ENCODE measurements at places on chromosomes 2 and 18.

- DNase-seq, result no peak
These were observed 13.5 kb downstream of the EEF1B2 start for GRCh38 chr2:206173147-206173546.

GRCh38 chr2:85853499-85854165 lies 35.2 kb downstream of the ST3GAL5 start:
- DNase-seq, result no peak

GRCh38 chr2:240795916-240796510 lies 24.0 kb downstream of the KIF1A start:
- no peak for DNase-seq

DNA sequence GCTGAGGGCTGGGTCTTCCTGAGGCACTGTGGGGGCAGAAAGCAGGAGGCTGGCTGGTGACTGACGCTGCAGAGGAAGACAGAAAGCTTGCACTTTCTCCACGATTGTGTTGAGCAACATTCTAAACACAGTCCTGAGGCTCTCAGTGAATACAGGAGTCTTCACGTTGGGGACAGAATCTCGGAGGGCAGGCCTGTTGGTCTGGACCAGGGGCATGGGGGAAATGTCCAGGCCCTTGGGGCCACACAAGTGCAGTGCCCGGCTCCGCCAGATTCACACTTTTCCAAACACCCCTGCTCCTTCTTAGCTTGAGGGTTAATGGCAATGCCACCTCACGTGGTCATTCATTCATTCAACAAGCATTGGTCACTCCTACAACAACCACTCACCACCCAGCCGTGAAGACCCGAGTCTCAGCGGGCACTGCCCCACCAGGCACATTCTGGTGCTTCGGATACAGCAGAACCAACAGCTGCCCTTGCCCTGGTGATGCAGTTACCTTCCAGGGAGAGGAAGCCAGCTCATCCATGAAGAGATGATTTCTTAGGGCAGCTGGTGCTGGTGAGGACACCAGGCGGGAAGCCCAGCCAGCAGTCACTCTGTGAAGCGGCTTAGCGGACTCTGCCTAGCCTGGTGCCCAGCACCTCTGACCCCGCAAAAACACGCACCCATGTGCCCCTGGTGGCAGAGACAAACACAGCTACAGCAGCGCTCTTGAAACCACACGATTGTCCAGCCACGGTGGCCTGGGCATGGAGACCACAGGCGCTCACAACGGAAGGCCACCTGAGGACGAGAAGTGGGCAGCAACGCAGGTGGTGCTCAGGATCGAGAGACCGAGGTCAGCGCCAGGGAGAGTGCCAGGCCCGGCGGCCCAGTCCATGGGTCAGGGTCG lies 10.9 kb upstream of the GPC1 start:
- no peak for DNase-seq

DNA sequence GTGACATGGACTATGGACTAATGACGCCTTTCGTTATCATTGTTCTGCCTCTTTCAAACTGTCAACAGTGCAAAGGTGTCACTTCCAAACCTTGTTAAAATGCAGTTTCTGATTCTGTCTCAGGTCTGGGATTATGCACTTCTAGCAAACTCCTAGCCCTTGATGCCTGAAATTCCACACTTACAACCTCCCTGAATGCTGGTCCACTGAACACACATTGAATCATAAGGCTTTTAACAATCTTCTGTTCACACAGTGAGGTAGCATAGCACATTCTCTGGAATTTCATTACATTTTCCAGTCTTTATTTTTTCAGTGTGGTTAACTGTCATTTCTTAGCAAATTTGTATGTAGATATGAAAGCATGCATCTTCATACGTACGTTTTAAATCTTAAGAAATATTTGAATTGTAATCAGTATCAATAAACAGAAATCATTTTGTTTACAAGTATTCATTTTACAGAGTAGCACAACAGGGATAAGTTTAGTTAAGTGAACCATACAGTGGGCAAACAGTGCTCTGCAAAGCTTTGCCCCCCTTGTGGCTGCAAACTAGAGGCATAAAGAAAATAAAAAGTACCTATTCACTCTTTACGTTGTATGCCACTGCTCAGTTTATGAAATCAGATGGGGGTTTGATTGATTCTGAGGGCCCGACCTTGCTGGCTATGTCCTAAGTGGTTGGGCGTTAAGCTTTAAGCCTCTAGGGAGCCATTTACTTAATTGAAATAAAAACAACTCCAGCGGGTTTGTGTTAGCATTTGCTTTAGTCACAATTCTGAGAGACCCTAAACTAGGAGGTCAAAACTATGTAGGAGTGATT lies 250.8 kb downstream of the LRRTM1 start:
- no peak for DNase-seq

- no peak for DNase-seq
These were observed 6.1 kb downstream of the FIGN start for GRCh38 chr2:163729636-163730273.

GRCh38 chr2:11342551-11343367 lies 1.7 kb downstream of the ROCK2 start:
- DNase-seq, result no peak

DNA sequence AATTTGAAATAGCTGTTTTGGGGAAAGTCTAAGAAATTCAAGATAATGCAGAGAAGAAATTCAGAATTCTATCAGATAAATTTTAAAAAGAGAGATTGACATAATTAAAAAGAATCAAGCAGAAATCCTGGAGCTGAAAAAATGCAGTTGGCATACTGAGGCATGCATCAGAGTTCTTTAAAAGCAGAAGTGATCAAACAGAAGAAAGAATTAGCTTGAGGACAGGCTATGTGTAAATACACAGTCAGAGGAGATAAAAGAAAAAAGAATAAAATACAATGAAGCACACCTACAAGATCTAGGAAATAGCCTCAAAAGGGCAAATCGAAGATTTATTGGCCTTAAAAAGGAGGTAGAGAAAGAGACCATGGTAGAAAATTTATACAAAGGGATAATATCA lies 57.1 kb downstream of the CYTIP start:
- no peak for DNase-seq

DNA sequence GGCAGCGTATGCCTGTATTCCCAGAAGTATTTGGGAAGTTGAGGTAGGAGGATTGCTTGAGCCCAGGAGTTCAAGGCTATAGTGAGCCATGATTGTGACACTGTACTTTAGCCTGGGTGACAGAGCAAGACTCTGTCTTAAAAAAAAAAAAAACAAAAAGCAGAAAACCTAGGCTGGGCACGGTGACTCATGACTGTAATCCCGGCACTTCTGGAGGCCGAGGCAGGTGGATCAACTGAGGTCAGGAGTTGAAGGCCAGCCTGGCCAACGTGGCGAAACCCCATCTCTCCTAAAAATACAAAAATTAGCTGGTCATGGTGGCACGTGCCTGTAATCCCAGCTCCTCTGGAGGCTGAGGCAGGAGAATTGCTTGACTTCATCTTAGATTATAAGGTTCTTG lies 46.4 kb downstream of the MTA3 start:
- DNase-seq, result no peak

- peak; percentile 39 for DNase-seq
These were observed 62.2 kb upstream of the RTN4 start for GRCh38 chr2:55112229-55113031.

DNA sequence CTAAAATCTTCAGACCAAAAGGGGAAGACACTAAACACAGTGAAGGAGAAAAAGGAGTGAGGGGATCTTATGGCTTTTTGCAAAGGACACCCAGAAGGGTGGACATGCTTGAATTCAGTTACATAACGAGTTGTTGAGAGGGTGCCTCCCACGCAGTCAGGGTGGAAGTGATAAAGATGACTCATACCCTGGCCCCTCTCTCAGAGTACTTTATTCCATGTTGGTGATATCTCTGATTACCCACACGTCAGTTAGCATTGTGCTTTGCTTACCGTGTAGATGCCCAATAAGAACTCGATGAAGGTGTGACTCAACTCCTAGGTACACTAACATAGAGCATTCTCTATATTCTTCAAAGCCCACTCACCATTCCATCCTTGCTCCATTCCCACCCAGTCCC lies 44.4 kb downstream of the EN1 start:
- no peak for DNase-seq

DNA sequence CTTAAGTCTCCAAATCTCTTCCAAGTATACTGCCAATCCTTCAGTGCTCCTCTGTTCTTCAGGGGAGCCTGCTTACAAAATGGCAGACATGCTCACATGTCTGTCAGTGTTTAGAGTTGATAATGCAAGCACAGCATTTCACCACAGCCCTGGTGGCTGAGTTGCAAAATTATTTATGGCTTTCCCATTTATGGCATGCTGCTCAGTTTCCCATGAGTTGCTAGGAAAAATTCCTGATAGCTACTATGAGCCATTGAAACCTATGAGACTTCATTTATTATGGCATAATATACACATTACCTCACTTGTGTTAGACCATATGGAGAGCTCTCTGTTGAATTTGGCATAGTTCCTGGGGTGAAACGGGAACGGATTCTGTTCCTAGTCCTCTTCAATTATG lies 448.7 kb upstream of the TCF4 start:
- DNase-seq, result no peak

GRCh38 chr2:231361701-231362554 lies 33.6 kb upstream of the B3GNT7 start:
- no peak for DNase-seq

DNA sequence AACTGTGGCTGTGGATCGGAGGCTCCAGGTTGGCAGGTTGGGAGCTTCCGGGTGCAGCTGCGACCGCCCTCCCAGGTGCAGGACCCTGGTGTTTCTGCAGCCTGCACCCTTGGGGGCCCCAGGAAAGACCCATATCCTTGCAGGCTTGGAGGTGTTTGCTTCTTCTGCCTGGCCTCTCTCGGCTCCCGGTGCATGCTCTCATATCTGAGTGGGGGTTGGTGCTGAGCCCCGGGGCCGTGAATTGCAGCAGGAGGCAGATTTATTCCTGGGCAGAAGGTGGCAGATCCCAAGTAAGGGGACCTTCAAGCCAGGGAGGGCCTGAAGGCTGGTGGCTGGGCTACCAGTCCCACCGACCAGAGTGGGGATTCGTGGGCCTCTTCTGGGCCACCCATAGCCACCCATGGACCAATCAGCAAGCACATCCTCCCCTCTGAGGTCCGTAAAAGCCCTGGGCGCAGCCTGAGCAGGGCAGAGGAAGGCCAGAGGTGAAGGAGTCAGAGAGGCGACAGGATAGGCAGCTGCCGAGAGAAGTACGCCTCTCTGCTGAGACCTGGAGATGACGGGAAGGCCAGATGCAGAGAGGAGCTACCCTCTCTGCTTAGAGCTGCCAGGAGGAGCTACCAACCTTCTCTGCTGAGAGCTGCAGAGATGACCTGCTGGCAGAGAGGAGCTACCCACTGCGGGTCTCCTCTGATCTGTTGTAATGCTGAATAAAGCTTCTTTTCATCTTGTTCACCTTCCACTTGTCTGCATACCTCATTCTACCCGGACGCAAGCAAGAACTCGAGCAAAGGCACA lies 1279.0 kb upstream of the LRRTM1 start:
- DNase-seq, result no peak
